NCI-H1417 (cell line): ENCODE measurements at places on chromosomes 1 and 21.

- no peak for DNase-seq
These were observed 21.9 kb upstream of the OVAAL start for GRCh38 chr1:180536821-180537372.

GRCh38 chr1:109391626-109392025 is 6.1 kb downstream of the SORT1 start:
- no peak for DNase-seq

- DNase-seq: no peak
These were observed 11.8 kb downstream of the SIM2 start for GRCh38 chr21:36710729-36711048.

- no peak for DNase-seq
These were observed 58.5 kb downstream of the EXTL2 start for GRCh38 chr1:100835866-100836842.
